Vagina (tissue), 2 donors: ENCODE measurements at places on chromosomes 1 and 21. TPM values are rescaled to one million over a fixed set of nuclear protein-coding genes. Genes with fewer than 3 reads are reported as not detected.

DNA sequence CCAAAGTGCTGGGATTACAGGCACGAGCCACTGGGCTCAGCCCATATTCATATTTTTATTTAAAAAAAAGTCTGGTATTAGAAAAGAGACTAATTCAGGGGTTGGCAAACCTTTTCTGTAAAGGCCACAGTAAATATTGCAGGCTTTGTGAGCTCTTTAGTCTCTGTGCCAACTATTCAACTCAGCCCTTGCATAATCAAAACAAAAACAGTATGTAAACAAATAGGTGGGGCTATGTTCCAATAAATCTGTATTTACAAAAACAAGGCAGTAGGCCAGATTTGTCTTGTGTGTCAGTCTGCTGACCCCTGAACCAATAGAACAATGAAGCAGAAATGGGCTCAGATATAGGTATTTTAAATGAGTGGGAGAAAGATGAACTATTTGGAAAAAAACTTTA is 49.3 kb downstream of the CDC42BPA start:
- H3K27me3 ChIP-seq, result no peaks in the 10 kb centered on the region
- H3K27ac ChIP-seq, result no peak overlapping the region
- H3K4me3 ChIP-seq, result no peak overlapping the region

DNA sequence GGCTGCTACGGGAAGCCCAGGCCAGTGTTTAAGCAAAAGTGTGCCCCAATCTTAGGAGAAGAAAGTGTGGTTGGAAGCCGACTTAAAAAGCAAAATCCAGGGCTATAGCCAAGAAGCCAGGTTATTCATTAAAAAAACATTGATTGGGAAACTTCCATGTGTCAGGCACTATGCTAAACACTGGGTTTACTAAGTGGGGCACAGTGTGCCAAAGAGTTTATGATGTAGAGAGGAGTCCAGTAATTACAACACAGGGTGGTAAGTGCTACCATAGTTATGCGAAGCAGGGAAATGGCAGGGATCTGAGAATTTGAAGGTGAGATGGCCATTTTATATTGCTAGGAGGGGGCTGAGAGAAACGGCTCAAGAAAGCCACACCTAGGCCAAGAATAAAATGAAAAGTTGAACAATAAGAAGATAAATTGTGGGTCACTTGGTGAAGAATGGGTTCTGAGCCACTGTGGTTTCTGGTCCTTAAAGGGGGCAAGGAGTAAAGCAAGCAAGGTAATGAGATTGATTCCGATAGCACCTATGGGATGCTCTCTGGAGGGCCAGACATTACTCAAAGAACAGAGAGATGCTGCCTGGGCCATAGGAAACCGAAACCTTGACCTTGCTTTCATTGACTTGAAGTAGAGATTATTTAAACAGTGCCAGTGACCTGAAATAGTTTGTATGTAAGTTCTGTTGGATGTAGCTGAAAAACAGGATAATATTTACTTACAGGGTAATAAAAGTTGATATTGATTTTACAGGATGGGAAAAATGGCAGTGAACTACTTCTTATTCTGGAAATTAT is 177.8 kb downstream of the GIPC2 start:
- H3K27me3 ChIP-seq, result no peaks in the 10 kb centered on the region
- no peak overlapping the region for H3K4me3 ChIP-seq
- H3K27ac ChIP-seq, result no peak overlapping the region
- no peak for DNase-seq
- H3K36me3 ChIP-seq, result no peaks in the 10 kb centered on the region

DNA sequence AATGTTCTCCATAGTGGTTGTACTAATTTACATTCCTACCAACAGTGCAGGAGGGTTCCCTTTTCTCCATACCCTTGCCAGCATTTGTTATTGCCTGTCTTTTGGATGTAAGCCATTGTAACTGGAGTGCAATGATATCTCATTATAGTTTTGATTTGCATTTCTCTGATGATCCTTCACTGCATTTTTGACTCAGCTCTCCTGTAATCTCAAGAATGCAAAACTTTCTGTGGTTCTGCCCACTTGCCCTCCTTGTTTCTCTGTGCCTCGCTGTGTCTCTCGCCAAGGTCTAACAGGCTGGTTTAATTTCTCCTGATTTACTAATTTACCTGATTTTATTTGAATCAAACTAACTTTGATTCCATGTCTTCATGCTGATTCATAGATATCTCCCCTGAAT is 407.9 kb downstream of the ZP4 start:
- H3K27me3 ChIP-seq, result no peaks in the 10 kb centered on the region
- no peaks in the 10 kb centered on the region for H3K36me3 ChIP-seq
- H3K27ac ChIP-seq, result no peak overlapping the region

Gene SYT11
- 20.9 TPM for total RNA-seq

DNA sequence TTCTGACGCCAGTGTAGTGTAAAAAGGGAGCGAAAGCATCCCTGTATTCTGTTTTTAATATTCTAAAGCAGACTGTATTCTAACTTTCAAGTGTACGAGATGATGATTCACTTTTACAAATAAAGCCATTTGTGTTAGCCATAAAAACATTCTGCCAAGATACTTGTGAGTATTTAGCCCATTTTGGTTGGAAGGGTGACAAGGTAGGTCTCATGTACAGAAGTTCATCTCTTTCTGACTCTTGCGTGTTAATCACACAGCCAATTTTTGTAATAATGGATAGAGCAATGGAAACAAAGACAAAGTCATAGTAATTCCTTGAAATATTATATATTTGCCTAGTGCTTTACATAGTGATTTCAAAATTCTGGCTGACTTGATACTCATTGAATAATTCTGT is 125.3 kb upstream of the GREM2 start:
- no peak overlapping the region for H3K27ac ChIP-seq
- H3K4me1 ChIP-seq, result no peaks in the 10 kb centered on the region
- no peaks in the 10 kb centered on the region for H3K27me3 ChIP-seq
- no peaks in the 10 kb centered on the region for H3K36me3 ChIP-seq
- no peak overlapping the region for H3K4me3 ChIP-seq

Gene SPRR3
- total RNA-seq, result 1,163 TPM

- H3K4me3 ChIP-seq, result peak overlapping the region; percentile 20
- H3K36me3 ChIP-seq, result no peaks in the 10 kb centered on the region
- no peaks in the 10 kb centered on the region for H3K27me3 ChIP-seq
- no peak overlapping the region for H3K27ac ChIP-seq
Observed at GRCh38 chr1:148362626-148363438, 120.3 kb downstream of the PPIAL4G start.

DNA sequence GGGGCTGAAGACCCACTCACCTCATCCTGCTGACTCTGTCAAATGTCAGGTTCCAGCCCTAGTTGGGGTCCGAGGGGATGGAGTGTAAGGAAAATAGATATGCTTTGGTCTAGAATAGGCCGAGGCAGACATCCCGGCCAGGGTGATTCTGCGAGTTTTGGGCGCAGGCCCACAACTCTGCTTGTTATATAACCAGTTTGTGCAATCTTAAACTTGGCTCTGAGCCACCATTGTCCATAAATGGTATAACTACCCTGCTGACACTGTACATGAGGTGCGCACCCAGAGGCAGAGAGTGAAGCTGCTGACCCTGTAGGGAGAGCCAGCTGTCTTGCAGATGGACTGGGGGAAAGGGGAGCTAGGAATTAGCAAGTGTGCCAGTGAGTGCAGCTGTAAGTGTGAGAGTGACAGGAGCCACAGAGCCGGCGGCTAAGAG is 1388.8 kb downstream of the AMY1C start:
- H3K36me3 ChIP-seq, result no peaks in the 10 kb centered on the region
- DNase-seq, result no peak
- H3K4me3 ChIP-seq, result no peak overlapping the region
- H3K4me1 ChIP-seq, result no peaks in the 10 kb centered on the region

Gene AMIGO1
- total RNA-seq, result 6.4 TPM

Gene S100A16
- 259 TPM for total RNA-seq

DNA sequence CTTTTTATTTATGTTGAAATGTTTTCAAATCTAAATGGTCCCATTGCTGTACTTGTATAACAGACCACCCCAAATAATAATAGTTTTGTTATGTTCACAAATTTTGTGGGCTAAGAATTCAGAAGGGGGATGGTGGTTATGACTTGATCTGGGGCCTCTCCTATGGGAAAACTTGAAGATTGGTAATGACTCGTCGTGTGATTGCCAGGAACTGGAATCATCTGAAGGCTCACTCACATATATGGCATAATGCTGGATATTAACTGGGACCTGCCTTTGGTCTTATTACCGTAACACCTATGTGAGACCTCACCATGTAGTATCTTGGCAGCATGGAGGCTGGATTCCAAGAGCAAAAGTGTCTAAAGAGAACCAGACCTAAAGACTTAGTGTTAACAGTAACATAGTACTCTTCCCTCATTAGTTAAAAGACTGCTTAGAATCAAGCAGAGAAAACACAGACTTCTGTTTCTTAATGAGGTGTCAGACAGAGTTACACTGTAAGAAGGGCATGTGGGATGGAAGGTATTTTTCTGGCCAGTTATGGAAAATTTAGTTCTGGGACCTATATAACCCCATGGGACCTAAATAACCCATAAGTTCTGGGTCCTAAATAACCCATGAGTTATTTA is 11.9 kb downstream of the LYPLAL1 start:
- peaks cover 58% of the 10 kb centered on the region for H3K4me1 ChIP-seq
- H3K36me3 ChIP-seq, result no peaks in the 10 kb centered on the region
- no peak overlapping the region for H3K4me3 ChIP-seq
- DNase-seq, result no peak

Gene CELF3
- total RNA-seq, result 0.25 TPM

Gene LRRC8C
- total RNA-seq, result 5.4 TPM

- no peaks in the 10 kb centered on the region for H3K36me3 ChIP-seq
- no peak overlapping the region for H3K27ac ChIP-seq
- no peak for DNase-seq
- no peaks in the 10 kb centered on the region for H3K4me1 ChIP-seq
- no peaks in the 10 kb centered on the region for H3K27me3 ChIP-seq
- no peak overlapping the region for H3K4me3 ChIP-seq
Observed at GRCh38 chr1:55774446-55774845, 559.3 kb upstream of the USP24 start.

Gene PLPPR5
- not detected for total RNA-seq

DNA sequence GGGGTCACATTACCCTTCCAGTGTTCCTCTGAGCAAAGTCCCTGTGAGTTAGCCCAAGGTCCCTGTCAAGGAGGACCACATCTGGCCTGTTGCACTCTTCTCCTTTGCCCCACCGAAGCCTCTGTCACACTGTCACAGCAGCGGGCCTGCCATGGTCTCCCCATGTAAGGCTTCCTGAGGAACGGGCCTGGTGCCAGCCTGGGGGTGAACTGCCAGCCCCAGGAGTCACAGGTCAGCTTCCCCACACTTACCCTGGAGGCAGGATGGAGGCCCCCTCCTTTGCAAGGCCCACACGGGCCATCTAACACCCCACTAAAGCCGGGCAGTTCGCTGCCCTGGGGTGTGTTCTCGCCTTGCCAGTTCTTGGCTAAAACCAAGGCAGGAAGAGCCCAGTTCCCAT is 14.1 kb downstream of the TNFRSF1B start:
- no peak overlapping the region for H3K4me3 ChIP-seq
- H3K4me1 ChIP-seq, result peaks cover 94% of the 10 kb centered on the region
- DNase-seq, result no peak
- peak overlapping the region; percentile 80 for H3K27ac ChIP-seq

Gene FAM3B
- 2.9 TPM for total RNA-seq

DNA sequence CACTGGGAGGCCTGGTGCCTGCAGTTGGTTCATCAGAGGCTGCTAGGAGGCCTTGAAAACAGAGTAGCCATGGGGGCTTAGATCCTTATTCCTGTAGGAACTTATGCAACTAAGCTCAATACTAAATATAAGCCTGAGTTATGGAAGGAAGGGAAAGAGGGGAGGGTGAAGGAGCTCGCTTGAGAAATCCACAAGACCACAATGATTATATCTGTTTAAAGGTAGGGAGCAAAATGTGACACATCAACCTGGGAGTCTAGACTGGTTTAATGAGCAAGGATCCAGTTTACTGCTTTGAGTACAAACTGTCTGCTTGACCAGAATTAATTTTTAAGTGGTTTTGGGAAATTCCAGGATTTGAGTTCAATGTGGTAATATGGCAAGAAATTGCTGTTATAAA is 20.4 kb upstream of the ANGPTL7 start:
- no peak for DNase-seq
- H3K36me3 ChIP-seq, result no peaks in the 10 kb centered on the region
- H3K4me3 ChIP-seq, result no peak overlapping the region
- H3K27me3 ChIP-seq, result no peaks in the 10 kb centered on the region
- no peaks in the 10 kb centered on the region for H3K4me1 ChIP-seq

DNA sequence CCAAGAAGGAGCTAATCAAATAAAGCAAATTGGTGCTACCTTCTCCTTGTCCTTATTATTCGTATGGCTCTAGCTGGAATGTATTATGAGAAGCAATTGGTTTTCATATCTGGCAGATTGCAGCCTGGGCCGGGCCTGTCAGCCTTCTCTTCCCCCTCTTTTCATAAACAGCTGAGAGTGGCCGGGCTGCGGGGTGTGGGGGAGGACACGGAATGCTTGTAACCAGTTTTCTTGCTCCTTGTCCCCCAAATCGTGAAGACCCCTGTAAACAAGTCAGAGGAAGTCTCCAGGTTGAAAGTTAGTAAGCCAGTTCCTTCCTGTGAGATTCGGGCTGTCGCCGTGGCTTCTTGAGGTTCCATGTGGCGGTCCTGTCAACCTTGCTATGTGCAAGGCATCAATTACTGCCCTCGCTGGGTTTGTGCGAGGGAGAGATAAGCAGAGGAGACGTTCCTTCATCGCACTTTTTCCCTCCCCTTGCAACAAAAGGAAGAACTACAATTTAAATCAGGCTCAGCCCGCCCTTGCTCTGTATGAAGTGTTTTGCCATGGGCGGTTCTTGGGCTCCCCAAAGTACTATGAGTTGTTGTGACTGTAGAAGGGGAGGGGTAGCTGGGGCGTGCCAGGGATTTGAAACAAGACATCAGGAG is 450.7 kb downstream of the CAMTA1 start:
- H3K36me3 ChIP-seq, result no peaks in the 10 kb centered on the region
- H3K4me3 ChIP-seq, result no peak overlapping the region

DNA sequence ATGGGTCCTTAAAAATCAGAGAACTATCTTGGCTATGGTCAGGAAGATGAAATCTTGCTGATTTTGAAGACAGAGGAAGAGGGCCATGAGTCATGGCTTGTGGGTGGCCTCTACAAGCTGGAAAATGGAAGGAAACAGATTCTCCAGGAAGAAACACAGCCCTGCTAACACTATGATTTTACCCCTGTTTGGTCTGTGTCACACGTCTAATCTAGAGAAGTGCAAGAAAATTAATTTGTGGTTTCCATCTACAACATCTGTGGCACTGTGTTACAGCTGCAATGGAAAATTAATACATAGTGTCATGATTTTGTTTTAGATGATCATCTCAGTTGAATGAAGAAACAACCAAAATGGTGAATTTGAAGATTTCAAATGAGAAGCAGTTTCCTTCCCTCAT is 288.7 kb upstream of the NRIP1 start:
- no peak overlapping the region for H3K4me3 ChIP-seq
- H3K27me3 ChIP-seq, result no peaks in the 10 kb centered on the region
- H3K36me3 ChIP-seq, result no peaks in the 10 kb centered on the region
- no peaks in the 10 kb centered on the region for H3K4me1 ChIP-seq
- DNase-seq, result no peak
- H3K27ac ChIP-seq, result no peak overlapping the region

- no peak overlapping the region for H3K27ac ChIP-seq
- H3K27me3 ChIP-seq, result no peaks in the 10 kb centered on the region
- no peak overlapping the region for H3K4me3 ChIP-seq
- H3K4me1 ChIP-seq, result no peaks in the 10 kb centered on the region
- no peaks in the 10 kb centered on the region for H3K36me3 ChIP-seq
Observed at GRCh38 chr1:169024800-169025271, 81.7 kb upstream of the ATP1B1 start.
